T-helper 2 cell treated with Interferon-gamma antibody and Interleukin-4, amounts not matched to agents 100 ng/mL and 5 ng/mL, for 36 hours (primary cell): ENCODE measurements at places on chromosomes 16 and 17. TPM values are rescaled to one million over a fixed set of nuclear protein-coding genes. Genes with fewer than 3 reads are reported as not detected.

The CEP295NL gene
- not detected in 2 replicates for total RNA-seq

The YPEL2 gene
- 3.9 and 5.8 TPM in 2 replicates for total RNA-seq

The SCNN1B gene
- 0.07 TPM in 1 of 2 replicates, not detected in the other for total RNA-seq

The SALL1 gene
- not detected in 2 replicates for total RNA-seq

The OR1F1 gene
- not detected in 2 replicates for total RNA-seq

The ACSM2A gene
- total RNA-seq = not detected in 2 replicates

The C17orf113 gene
- total RNA-seq = 0.05 and 0.11 TPM in 2 replicates

The SPATA22 gene
- not detected in 2 replicates for total RNA-seq

The TBX2 gene
- total RNA-seq = 0.05 TPM in 1 of 2 replicates, not detected in the other

The CHMP6 gene
- total RNA-seq = 35.9 and 39.6 TPM in 2 replicates

The CIAO3 gene
- 35.4 and 37.6 TPM in 2 replicates for total RNA-seq

The OSGIN1 gene
- total RNA-seq = 0.84 and 0.89 TPM in 2 replicates

The NEK8 gene
- total RNA-seq = 5.5 and 7.3 TPM in 2 replicates

The TP53TG3 gene
- not detected in 2 replicates for total RNA-seq

The FOXF1 gene
- total RNA-seq = not detected in 2 replicates

The MILR1 gene
- 1.2 and 1.7 TPM in 2 replicates for total RNA-seq

The STX4 gene
- 55.6 and 55.8 TPM in 2 replicates for total RNA-seq

The NPIPA3 gene
- 2.5 and 2.9 TPM in 2 replicates for total RNA-seq

The PHB1 gene
- total RNA-seq = 188 and 189 TPM in 2 replicates

The ASB16 gene
- total RNA-seq = 0.75 TPM in 1 of 2 replicates, not detected in the other

The SRCIN1 gene
- 0.14 TPM in 1 of 2 replicates, not detected in the other for total RNA-seq

The HBM gene
- total RNA-seq = not detected in 2 replicates

The LRRC46 gene
- total RNA-seq = 0.30 and 0.80 TPM in 2 replicates

The ATP2C2 gene
- total RNA-seq = 0.16 TPM in 1 of 2 replicates, not detected in the other

The KDM6B gene
- total RNA-seq = 13.8 and 13.9 TPM in 2 replicates

The CD19 gene
- total RNA-seq = not detected in 2 replicates

The PPY gene
- total RNA-seq = not detected in 2 replicates

The KCTD11 gene
- total RNA-seq = 8.2 TPM in 2 replicates

The IGSF6 gene
- 0.16 and 0.23 TPM in 2 replicates for total RNA-seq

The QRICH2 gene
- 3.2 and 3.7 TPM in 2 replicates for total RNA-seq

The NEUROD2 gene
- not detected in 2 replicates for total RNA-seq

The INCA1 gene
- 0.25 and 0.27 TPM in 2 replicates for total RNA-seq
